Stimulated activated CD8-positive, alpha-beta memory T cell treated with anti-CD3 and anti-CD28 coated beads, Interleukin-7, amount 100 ng/mL, for 24 hours (primary cell): ENCODE measurements at places on chromosomes 2 and 18.

DNA sequence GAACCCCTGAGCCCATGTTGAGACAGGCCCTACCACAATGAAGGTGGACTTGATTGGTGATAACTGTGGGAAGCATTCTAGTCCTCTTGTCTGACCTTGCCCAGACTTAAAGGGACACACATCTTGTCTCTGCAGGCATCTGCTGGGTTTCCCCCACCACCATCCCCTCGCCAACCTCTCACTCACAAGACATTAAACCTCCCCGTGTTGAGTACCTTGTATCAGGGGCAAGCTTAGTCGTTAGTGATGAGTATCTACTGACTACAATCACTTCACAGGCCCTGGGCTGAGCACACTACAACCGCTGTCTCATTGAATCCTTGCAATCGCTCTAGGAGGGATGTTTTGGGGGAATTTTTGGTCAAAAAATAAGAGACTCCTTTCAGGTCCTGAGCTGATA lies 86.0 kb downstream of the ICOS start:
- no peak for DNase-seq

DNA sequence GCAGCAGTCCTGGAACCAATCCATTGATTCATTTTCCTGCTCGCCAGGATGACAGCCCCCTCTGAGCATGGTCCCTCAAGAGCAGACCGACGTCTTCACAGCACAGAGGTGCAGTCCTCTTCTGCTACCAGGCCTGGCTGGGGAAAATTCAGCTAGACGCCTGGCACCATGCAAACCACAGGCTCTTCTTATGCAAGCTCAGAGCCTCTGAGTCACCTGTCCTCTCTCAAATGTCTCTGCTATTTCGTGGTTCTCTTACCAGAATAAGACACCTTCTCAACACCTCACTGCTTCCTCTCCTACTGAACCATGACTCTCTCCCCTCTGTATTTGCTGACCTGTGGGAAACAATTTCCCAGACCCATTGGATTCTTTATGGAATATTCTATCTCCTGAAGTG lies 79.8 kb upstream of the CYRIA start:
- DNase-seq: no peak

DNA sequence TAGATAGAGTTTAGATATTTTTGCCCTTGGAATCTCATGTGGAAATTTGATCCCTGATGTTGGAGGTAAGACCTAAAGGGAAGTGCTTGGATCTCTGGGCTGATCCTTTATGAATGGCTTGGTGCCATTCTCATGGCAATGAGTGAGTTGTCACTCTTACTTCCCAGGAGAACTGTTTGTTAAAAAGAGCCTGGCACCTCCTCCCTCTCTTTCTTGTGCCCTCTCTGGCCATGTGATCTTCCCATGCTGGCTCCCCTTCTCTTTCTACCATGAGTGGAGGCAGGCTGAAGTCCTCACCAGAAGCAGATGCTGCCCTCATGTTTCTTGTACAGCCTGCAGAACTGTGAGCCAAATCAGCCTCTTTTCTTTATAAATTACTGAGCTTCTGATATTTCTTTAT lies 276.9 kb downstream of the ZNF804A start:
- no peak for DNase-seq

GRCh38 chr2:39786761-39787522 lies 7.9 kb upstream of the THUMPD2 start:
- DNase-seq: no peak
